ENCODE measurements at places on chromosomes 3 and 15.

- no peak overlapping the region for H3K27ac ChIP-seq
- DNase-seq, result peak; percentile 66
- no peaks in the 10 kb centered on the region for H3K4me1 ChIP-seq
Observed at GRCh38 chr15:56821721-56822425, 88.6 kb upstream of the ZNF280D start.

DNA sequence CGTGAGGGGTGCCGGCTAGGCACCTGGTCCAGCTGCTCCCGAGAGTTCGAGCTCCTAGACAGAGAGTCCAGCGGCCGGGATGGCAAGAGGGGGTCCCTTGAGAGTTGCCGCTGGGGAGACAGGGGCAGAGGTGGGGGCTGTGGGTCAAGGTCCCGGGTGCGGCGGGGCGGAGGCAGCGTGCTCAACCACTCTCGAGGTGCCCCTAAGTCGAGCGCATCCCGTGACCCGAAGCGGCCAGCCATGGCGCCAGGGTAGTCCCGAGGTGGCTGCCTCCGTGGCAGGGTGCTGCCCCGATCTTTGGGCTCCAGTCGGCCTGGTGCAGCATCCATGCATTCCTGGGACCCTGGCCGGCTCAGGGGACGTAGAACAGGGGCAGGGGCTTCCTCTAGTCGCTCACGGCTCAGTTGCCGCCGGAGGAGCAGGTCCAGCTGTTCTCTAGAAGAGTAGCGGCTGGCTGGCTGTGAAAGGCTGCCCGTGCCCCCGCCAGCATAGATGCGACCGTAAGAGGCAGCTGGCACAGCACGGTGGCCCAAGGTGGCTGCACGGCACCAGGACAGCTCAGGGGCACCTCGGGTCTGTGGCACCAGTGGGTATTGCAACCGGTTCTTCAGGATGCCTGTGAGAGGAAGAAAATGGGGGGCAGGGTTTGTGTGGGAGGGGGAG is 4.8 kb upstream of the SLC26A6 start:
- no peak overlapping the region for H3K4me3 ChIP-seq
- peaks cover 32% of the 10 kb centered on the region for H3K36me3 ChIP-seq
- peaks cover 12% of the 10 kb centered on the region for H3K4me1 ChIP-seq

- H3K36me3 ChIP-seq, result no peaks in the 10 kb centered on the region
- no peak overlapping the region for H3K27ac ChIP-seq
- no peaks in the 10 kb centered on the region for H3K27me3 ChIP-seq
Observed at GRCh38 chr3:95215437-95215957, 1152.6 kb downstream of the NSUN3 start.

DNA sequence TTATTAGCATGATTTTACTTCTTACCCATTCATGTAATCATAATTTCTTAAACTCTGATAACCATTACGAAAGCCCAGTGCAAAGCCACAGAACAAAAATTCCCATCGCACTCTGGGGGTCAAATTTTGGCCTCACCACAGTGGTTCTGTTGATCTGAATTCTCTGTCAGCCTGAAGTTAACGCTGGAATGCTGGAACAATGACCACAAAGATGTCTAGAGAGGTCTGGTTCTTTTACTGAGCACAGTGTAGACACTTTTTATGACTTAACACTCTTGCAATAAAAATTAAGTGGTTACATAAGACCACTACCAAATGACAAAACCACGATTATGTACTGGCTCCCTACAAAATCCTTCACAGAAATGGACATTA is 94.7 kb downstream of the PDZRN3 start:
- no peaks in the 10 kb centered on the region for H3K36me3 ChIP-seq
- H3K27ac ChIP-seq, result no peak overlapping the region
- DNase-seq, result no peak
- no peaks in the 10 kb centered on the region for H3K4me1 ChIP-seq
- H3K27me3 ChIP-seq, result peaks cover 8% of the 10 kb centered on the region

- H3K4me3 ChIP-seq, result no peak overlapping the region
- peaks cover 33% of the 10 kb centered on the region for H3K4me1 ChIP-seq
- no peaks in the 10 kb centered on the region for H3K27me3 ChIP-seq
- DNase-seq, result no peak
- peaks cover 3% of the 10 kb centered on the region for H3K36me3 ChIP-seq
Observed at GRCh38 chr15:98874773-98875172, 132.8 kb downstream of the PGPEP1L start.

DNA sequence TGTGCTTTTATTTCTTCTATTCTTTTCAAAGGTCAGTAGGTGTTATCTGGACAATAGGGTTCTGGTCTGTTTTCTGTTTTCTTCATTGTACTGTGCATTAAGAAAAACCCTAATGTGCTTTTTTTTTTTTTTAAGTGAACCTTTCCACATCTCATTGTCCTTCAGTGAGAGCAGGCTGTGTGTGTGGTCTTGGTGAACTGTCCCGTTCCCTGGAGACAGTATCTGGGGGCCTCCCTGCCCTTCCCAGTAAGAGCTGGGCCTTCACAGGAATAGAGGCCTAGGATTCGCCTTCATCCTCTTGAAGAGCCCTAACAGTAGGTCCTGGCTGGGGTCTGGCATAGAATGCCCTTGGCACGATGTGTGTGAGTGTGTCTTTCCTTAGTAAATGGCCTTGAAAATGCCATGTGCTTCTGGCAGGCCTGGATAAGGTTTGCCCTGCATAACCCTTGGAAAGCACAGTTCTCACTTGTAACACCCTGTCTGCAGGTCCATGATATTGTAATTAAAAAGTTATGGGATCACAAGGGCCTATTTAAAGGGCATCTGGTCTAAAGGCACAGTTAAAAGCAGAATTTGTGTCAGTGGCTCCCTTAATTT is 81.2 kb downstream of the IGF1R start:
- H3K27ac ChIP-seq, result no peak overlapping the region
- H3K4me1 ChIP-seq, result peaks cover 45% of the 10 kb centered on the region
- H3K4me3 ChIP-seq, result no peak overlapping the region
- H3K36me3 ChIP-seq, result peaks cover 4% of the 10 kb centered on the region

DNA sequence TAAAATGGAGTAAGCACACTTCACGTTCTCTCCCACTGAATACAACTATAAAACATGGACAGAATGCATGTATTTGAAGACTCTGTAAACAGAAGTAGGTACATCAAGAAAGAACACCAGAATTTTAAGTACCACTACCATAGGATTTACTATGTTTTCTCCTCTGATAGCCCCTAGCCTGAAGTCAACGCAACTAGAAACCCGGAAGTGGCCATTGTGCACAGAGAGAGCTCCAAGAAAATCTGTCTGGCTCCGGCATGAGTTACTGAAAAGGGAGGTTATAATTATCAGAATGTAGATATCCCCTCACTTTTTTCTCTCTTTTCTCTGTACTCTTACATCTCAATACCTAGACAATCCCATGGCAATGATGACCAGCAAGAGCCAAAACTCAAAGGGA is 23.8 kb downstream of the KBTBD12 start:
- no peak overlapping the region for H3K27ac ChIP-seq
- H3K27me3 ChIP-seq, result peaks cover 25% of the 10 kb centered on the region
- DNase-seq, result no peak
- no peak overlapping the region for H3K4me3 ChIP-seq

DNA sequence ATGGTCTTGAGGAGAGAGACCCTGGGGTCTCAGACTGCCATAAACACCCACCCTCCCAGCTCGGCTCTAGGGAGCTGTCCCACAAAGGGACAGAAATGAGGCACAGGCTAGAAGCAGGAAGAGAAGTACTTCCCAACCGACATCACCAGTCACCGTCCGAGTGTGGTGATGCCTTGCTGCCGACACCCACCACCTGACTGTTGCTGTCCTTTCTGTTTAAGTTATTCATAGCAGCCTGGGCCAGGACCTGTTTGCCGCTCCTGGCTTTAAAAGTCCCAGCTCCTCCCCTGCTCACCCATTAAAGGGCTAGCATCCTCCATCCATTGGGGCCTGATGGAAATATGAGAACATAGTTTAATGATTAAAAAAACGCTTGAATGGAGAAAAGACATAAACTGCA is 13.2 kb upstream of the SPG11 start:
- peak overlapping the region; percentile 64 for H3K4me3 ChIP-seq
- DNase-seq, result peak; percentile 53
- H3K27me3 ChIP-seq, result no peaks in the 10 kb centered on the region
- peaks cover 86% of the 10 kb centered on the region for H3K4me1 ChIP-seq
- H3K27ac ChIP-seq, result peak overlapping the region; percentile 97

- no peaks in the 10 kb centered on the region for H3K27me3 ChIP-seq
- no peak overlapping the region for H3K4me3 ChIP-seq
- H3K36me3 ChIP-seq, result peaks cover 15% of the 10 kb centered on the region
- no peak overlapping the region for H3K27ac ChIP-seq
- DNase-seq, result no peak
Observed at GRCh38 chr15:36798794-36799193, 219.4 kb downstream of the CDIN1 start.

- peaks cover 19% of the 10 kb centered on the region for H3K4me1 ChIP-seq
- DNase-seq, result no peak
- no peak overlapping the region for H3K27ac ChIP-seq
- H3K27me3 ChIP-seq, result peaks cover 2% of the 10 kb centered on the region
- H3K36me3 ChIP-seq, result peaks cover 25% of the 10 kb centered on the region
Observed at GRCh38 chr15:58590236-58590635, 158.4 kb downstream of the LIPC start.

DNA sequence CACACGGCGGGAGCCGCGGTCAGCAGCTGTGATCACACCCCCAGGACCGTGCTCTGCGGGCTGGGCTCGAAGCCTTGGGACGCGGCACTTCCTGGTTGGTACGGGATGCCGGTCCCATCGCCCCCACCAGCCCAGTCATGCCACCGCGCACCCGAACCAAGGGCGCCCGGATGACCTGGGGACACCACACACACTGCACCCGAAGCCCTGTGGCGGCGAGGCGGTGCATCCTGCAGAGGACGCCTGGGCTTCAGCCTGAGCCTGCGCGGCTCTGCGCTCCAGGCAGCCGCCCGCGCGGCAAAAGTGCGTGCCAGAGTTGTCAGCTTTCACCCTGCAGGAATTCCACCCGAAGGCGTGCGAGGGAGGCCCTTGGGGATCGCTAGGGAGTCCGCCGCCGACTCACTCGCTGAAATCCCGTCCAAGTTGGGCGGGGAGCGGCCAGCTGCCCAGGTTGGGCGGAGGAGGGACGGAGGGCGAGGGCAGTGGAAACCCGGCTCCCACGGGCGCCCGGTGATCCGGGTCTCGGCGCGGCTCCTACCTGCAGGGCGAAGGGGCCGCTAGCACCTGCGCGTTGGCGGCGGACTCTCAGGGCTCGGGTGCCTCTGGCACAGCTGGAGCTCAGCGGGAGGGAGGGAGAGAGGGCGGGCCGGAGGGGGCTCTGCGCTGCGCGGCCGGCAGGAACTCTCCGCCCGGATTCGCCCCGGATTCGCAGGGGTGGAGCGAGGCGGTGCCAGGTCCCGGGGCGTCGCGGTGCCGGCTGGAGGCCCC is at the start of gene PLD1:
PLD1 (minus strand) TSS at position 623 of the 768 bp plus-strand sequence. CDS start 72,432 bp downstream, outside the sequence.
- H3K4me3 ChIP-seq, result peak within 1 kb of the TSS; percentile 78
- H3K27ac ChIP-seq, result no peak within 1 kb of the TSS
- H3K4me1 ChIP-seq, result peaks cover 36% of the 10 kb centered on the region
- peaks cover 47% of the 10 kb centered on the region for H3K27me3 ChIP-seq

DNA sequence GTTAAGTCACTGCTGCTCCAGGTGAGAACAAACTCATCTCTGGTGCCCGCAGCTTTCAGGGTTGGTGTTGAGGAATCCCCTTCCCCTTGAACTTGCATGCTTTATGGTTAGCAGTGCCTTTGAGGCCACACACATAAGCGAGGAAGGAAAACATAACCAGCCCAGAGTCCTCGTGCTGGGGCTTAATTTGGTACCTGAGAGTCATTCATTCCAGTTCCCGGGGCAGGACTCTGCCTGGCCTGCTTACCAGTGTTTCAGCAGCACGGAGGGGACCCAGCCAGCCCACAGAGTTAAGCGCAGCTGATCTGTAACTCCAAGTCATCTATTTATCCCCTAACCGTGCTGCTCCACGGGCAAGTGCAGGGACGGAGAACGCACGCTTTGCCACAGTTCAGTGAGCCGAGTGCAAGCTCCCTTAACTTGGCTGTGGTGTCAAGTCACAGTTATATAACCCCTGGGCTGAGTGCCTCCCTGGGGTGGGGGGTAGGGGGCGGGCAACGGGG is 302.3 kb upstream of the ICE2 start:
- no peak overlapping the region for H3K27ac ChIP-seq
- no peak for DNase-seq
- peaks cover 47% of the 10 kb centered on the region for H3K4me1 ChIP-seq
- H3K4me3 ChIP-seq, result no peak overlapping the region
- H3K36me3 ChIP-seq, result no peaks in the 10 kb centered on the region

- no peaks in the 10 kb centered on the region for H3K27me3 ChIP-seq
- no peak overlapping the region for H3K27ac ChIP-seq
- no peak overlapping the region for H3K4me3 ChIP-seq
- no peak for DNase-seq
Observed at GRCh38 chr3:107962037-107962436, 128.8 kb downstream of the CD47 start.

DNA sequence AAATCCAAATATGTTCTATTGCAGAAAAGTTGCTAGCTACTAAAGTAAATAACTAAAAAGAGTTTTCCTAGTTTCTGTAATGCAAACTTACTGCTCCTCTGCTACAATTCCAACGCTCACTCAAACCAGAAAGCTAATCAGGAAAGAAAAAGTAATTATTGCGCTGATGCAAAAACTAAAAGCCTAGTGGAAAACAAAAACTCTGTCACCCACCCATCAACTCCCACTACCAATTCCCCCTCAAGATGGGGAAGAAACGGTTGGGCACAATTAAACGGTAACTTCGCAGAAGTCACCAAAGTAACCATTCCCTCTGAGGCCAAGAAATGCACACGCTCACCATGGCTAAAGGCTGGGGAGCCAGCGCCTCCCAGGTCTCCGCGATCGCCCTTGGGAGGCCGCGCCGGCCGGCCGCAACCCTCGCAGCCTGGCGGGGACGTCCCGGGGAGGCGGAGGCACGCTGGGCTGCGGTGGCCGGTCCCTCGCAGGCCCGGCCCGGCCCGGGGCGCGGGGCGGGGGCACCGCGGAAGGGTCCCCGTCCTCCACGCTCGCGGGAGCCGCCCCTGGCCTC is 684 bp downstream of the SLTM start:
- H3K36me3 ChIP-seq, result peaks cover 41% of the 10 kb centered on the region
- DNase-seq, result no peak
- H3K4me1 ChIP-seq, result peaks cover 28% of the 10 kb centered on the region
- H3K27me3 ChIP-seq, result no peaks in the 10 kb centered on the region

GRCh38 chr3:45041666-45042065 is 15.6 kb downstream of the CLEC3B start:
- no peaks in the 10 kb centered on the region for H3K36me3 ChIP-seq
- H3K27me3 ChIP-seq, result peaks cover 9% of the 10 kb centered on the region
- DNase-seq, result no peak
- H3K27ac ChIP-seq, result no peak overlapping the region

DNA sequence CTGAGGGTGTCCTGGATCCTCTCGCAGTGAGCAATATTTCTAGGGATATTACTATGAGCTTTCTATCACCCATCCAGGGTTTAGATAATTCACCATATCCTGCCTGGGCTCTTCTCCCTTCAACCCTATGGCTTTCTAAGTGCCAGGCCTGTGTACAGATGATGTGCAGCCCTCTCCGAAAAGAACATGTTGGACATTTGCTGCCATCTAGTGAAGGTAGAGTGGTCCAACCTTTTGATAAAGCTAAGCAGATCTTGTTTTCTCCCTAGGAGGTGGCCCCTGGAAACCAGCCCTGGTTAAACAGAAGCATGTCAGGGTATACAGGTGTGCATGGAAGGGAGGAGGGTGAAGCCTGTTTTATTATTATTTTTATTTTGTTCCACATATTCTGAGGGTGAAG is 27.9 kb upstream of the SCN10A start:
- no peaks in the 10 kb centered on the region for H3K4me1 ChIP-seq
- no peak for DNase-seq
- no peak overlapping the region for H3K4me3 ChIP-seq

- no peaks in the 10 kb centered on the region for H3K36me3 ChIP-seq
- peaks cover 11% of the 10 kb centered on the region for H3K27me3 ChIP-seq
- no peak for DNase-seq
- H3K4me1 ChIP-seq, result no peaks in the 10 kb centered on the region
- no peak overlapping the region for H3K27ac ChIP-seq
Observed at GRCh38 chr3:178479446-178479845, 56.8 kb upstream of the KCNMB2 start.

Measured in activated T-cell treated with anti-CD3 and anti-CD28 coated beads, Interleukin-2, amount 50 U/mL, for 24 hours (primary cell).